Endothelial cell (in vitro differentiated cells): ENCODE measurements at places on chromosomes 16 and 17. TPM values are rescaled to one million over a fixed set of nuclear protein-coding genes. Genes with fewer than 3 reads are reported as not detected.

DNA sequence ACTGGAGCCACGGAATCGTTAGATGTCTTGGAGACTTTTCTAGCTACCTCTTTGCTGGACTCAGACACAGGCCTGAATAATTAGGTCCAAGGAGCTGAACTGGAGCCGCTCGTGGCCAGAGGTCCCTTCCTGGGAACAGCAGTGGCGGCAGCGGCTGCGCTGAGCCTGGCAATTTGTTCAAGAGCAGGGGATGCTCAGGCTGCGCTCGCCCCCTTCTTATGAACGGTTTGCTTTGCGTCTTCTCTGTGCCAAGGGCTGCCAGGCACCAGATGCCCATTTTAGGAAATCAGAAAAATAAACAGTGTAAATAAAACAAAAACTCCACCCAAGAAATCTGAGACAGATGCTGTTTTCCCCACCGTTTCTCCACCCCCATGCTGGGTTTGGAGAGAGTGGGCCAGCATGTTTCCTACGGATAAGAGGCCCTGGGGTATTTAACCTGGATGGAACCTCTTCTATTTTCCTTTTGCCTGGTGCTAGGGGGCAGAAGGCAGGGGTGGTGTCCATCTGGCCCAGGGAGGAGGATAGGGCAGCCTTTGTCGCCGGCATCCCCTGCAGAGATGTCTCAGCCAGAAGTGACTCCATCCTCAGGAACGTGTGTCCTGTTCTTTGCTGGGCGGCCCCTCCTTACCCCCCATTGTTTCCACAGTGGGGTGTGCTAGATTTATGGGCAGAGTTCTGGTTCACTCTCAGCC lies 163.4 kb downstream of the SEC14L1 start:
- no peak for DNase-seq

- no peak for DNase-seq
Observed at GRCh38 chr17:40283662-40284061, 4.0 kb upstream of the CDC6 start.

NFAT5 gene
- total RNA-seq: 48.8 TPM

- DNase-seq: no peak
Observed at GRCh38 chr16:9061358-9061813, 30.1 kb upstream of the HAPSTR1 start.

DNA sequence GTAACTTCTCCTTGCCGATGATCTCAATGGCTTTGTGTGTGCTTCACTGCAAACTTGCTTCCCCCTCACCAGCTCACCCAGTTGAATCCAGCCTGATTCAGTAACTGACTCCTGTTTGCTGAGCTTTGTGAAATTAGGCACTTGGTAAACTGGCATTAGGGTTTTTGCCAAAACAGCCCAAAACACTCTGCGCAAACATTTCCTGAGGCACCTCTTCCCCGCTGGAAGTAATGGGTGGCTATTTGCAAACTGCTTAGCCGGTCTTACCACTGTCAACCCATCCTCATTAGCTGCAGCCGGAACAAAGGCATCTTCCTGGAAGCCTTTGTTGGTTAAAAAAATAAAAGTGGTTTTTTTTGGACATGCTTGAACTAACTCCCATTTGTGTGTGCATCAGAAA lies 353.2 kb downstream of the MAF start:
- no peak for DNase-seq

NEUROD2 gene
- not detected for total RNA-seq

ZNF597 gene
- total RNA-seq: 5.7 TPM

TOM1L2 gene
- total RNA-seq: 26.9 TPM

DNA sequence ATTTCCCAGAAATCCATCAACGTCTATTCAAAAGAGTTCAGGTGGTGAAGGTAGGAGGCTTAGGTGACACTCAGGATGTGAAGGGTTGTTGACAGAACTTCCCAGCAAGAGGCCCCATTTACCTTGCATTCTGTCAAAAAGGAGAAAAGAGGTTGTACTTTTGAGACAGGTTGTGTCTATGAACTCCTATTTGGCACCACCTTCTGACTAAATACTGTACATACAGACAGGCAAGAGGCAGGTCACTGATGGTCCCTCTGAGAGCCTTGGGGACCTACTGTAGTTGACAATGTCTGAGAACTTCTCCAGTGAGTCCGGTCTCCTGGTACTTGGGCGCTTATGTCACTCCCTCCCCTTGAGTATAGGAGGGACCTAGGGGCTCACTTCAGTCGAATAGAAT lies 479.3 kb upstream of the ZFHX3 start:
- DNase-seq: no peak

TMEM107 gene
- 14.6 TPM for total RNA-seq

CPNE7 gene
- total RNA-seq: 5.5 TPM

ENO3 gene
- total RNA-seq: 7.3 TPM

CACNG1 gene
- total RNA-seq: not detected

UMOD gene
- not detected for total RNA-seq

KLHDC4 gene
- total RNA-seq: 43.4 TPM

DNA sequence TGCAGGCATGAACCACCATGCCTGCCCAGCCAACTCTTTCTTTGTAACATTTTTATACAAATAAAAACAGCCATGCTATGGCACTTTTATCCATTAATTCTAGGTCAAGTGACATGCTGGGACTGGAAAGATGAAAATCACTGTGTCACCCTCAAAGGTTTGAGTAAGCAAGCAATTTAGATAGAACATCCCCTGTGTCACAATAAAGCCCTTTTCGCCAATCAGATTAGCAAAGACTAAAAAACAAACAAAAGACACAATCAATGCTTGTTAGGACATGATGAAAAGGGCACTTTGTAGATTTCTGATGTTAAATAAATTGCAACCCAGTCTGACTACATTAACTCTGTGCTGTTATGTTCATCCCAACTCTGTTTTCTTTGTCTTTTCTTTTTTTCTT lies 26.4 kb downstream of the CHP2 start:
- DNase-seq: no peak

DNA sequence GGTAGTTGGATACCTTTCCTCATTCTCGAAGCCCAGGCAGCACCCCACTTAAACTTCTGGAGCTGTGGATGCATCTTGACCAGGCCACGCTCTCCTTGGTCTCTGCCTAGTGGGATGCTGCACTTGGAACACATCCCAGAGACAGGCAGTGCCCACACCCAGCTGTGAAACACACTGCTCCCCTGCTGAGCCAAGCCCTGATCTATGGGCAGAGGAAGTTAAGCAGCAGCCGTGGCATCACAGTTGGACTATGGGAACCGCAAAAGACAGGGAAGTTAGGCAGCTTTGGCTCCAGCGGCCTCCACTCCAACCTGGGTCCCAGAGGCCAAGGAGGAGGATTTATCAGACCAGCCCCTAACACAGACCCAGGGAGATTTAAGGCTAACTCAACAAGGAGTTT lies 284.8 kb upstream of the CCL2 start:
- DNase-seq: no peak

GRCh38 chr17:43967251-43967875 lies 13.6 kb upstream of the PYY start:
- no peak for DNase-seq

- no peak for DNase-seq
Observed at GRCh38 chr16:870856-871561, 70.5 kb upstream of the GNG13 start.

DNA sequence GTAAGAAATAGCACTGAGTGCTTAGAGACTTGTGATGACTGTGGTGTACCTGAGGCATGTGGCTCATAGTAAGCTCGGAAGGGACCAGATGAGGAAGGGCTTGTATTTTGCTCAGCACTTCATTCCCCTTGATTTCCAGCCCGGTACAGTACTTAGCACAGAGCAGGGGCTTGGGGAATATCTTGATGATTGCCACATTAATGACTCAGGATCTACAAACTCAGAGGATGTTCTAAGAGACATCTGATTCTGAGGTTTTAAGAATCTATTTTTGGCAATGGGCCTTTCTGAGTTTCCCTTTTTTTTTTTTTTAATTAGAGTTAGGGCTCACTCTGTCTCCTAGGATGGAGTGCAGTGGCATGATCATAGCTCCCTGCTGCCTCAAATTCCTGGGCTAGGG lies 9.1 kb downstream of the ASPHD1 start:
- no peak for DNase-seq

- DNase-seq: no peak
Observed at GRCh38 chr17:7123844-7124243, 9.2 kb upstream of the ASGR2 start.

DNA sequence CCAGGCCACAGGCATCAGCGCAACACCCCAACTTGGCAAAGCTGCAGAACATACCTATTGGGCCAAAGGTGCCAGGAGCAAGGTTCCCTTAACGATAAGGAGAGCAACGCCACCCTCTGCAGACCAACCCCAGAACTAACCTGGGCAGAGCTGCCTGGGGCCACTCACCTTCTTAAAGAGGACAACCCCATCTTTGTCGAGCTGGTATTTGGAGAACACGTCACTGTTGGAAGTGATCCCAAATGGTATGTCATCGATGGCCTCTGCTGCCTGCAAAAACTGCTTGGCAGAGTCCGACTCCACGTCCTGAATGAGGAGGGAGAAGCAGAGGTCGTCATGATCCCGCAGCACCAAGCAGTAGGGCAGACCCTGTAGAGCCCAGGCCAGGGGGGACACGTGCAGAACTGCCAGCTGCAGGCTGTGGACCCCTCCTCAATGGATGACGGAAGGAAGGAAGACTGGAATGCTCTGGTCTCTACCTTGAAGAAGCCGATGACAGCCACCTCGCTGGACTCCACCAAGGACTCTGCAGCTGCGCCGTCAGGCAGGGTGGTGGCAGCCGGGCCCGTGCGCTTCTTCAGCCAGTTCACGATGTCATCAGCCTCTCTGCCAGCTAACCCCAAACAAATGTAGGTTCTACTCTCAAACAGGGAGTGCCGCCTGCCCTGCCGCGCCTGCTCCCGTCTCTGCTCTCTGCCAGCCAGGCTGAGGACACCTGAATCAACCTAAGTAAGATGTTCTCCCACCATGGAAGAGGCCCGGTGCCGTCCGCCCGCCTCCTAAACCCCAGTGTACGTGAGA lies 5.2 kb downstream of the P4HB start:
- no peak for DNase-seq
